Activated T-helper 1 cell treated with anti-CD3 and anti-CD28 coated beads, Interleukin-2, amount 50 U/mL, for 16 hours (primary cell): ENCODE measurements at places on chromosomes 16 and 17.

- DNase-seq: no peak
Measured at GRCh38 chr17:61152898-61153297, 246.7 kb upstream of the TBX2 start.

DNA sequence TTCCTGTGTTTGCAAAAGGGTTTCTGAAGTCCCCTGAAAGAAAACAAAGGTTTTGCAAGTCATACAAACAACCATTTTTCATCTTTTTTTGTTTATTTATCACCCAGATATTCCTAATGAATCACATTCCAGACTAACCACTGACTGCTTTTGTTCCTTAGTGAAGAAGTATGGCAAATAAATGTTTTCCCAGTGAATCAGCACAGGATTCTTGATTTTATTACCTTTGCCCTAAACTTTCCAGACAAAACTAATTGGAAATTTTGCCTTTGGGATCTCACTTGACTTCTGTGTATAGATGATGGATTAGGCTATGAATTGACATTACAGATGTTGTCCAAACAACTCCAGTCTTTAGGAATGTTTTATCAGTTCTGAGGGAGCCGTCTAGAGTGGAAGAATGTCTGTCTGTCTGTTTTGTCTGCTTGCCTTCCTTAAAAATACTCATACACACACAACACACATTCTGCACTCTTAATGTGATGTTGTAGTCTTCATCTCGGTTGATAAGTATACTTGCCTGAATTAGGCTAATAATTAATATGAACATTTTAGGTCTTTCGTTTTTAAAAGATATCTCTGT, 48.9 kb downstream of the VMP1 start:
- DNase-seq: no peak

- no peak for DNase-seq
Measured at GRCh38 chr16:85286066-85286831, 174.0 kb upstream of the CIBAR2 start.

DNA sequence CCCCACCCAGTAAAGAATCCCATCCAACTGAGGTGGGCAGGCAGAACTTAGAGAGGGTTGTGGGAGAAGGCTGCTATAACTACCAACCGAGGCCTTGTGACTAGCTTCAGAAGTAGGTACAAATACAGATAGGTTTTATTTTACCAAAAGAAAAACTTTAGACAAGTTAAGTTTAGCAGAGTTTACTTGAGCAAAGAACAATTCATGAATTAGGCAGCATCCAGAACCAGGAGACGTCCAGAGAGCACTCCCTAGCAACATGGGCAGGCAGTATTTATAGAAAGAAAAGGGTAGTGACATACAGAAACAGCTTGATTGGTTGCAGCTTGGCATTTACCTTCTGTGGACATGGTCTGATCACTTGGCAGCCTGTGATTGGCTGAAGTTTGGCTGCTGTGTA, 42.1 kb downstream of the SLFN5 start:
- no peak for DNase-seq

- no peak for DNase-seq
Measured at GRCh38 chr16:87961623-87962022, 10.4 kb downstream of the BANP start.

- DNase-seq: no peak
Measured at GRCh38 chr17:44132275-44132821, 8.9 kb upstream of the HDAC5 start.

- DNase-seq: no peak
Measured at GRCh38 chr16:22971346-22971924, 157.5 kb downstream of the HS3ST2 start.

GRCh38 chr17:34596920-34597319, 17.5 kb downstream of the TMEM132E start:
- no peak for DNase-seq

- DNase-seq: no peak
Measured at GRCh38 chr16:56294014-56294413, 102.7 kb downstream of the GNAO1 start.

DNA sequence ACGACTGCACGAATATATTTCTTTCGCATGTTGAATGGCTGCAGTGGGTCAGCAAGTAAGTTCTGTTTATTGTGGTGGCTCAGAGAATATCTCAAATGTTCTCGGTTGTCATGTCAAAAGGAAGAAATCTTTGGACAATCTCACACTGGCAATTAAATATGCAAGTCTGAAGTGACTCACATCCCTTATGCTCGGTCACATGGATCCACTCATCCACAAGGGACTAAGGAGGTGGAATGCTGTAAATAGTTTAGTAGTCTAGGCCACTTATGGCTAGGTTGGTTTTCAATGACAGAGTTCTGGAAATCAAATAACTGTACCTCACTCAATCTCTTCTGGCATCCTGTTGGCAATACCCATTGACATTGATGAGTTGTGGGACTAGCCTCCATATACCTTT, 33.0 kb upstream of the PMP22 start:
- DNase-seq: no peak

DNA sequence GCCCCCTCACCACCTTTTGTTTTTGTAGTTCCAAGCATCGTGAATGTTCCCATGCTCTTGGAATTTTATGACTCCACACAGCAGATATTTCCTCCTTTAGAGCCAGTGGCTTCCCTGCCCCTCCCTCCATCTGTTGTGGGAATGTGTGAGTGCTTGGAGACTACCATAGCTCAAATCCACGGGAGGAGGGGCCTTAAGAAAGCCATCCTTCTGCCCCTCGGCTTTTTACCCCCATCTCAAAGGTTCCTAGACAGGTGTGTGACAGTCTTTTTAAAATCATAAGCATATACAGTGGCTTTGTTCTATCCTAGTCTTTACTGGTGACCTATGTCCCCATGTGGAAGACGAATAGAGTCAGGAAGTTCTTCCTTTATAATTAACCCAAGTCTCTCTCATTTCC, 47.2 kb downstream of the YPEL2 start:
- DNase-seq: no peak

GRCh38 chr17:67675481-67675880, 42.3 kb upstream of the NOL11 start:
- no peak for DNase-seq

- no peak for DNase-seq
Measured at GRCh38 chr17:14355556-14355955, 54.7 kb downstream of the HS3ST3B1 start.

DNA sequence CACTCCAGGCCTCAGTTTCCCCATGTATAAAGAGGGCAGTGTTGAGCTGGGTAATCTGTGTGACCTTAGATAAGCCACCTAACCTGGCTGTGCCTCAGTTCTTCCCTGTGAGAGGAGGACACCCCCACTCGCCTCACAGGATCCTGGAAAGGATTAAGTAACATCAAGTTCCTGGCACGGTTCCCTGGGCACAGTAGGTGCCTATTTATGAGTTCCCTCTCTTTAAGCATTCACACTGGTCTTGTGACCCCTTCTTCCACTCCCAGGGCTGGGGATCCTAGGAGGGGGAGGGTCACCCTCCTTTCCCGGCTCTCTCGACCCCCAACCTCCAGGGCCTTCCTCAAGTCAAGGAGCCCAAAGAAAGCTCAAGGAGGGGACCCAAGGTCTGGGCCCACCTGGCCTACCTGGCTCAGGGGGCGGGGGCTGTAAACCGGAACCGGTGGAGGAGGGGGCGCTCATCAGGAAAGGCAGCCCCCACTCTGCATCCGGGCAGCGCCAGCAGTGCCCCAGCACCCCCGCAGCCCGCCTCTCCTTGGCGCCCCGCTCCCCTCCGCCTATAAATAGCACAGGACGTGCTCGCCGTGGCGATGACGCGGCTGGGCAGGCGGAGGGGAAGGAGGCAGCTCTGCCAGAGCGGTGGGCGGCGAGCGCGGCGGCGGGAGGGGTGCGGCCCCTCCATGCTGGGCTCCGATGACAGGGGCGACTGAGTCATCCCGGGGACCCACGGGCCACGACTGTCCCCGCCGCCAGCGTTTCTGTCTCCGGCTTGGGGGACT, 9.4 kb downstream of the RPL19 start:
- DNase-seq: no peak

DNA sequence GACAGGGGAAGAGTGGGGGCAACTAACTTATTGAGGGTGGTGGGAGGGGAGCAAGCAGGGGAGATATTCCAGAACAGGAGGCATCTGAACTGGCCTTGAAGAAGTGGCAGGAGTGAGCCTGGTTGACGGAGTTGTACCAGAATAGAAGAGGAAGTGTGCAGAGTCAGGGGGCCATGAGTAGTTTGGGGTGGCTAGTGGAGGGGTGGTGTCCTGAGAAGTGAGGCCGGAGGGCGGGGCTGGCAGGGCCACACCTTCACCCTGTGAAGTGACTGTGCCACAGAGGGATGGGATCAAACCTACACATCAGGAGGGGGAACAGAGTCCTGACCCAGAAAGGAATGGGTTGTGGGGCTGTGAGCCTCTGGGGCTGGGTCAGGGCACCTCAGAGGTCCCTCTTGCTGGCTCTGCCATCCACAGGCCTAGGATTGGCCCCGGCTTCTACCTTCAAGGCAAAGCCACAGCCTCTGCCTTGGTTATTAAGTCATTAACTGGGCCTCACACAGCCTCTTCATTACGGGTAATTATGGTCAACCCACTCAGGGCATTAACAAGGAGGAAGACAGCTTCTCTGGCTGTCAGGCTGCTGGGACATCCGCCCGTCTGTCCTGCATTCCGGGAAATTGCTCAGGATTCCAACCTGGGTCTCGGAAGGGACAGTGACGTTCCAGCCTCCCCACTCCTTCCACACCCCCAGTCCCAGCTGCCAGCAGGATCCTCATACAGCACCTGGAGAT, 12.7 kb downstream of the SPNS2 start:
- no peak for DNase-seq
